ENCODE measurements at places on chromosomes 16 and 17.

DNA sequence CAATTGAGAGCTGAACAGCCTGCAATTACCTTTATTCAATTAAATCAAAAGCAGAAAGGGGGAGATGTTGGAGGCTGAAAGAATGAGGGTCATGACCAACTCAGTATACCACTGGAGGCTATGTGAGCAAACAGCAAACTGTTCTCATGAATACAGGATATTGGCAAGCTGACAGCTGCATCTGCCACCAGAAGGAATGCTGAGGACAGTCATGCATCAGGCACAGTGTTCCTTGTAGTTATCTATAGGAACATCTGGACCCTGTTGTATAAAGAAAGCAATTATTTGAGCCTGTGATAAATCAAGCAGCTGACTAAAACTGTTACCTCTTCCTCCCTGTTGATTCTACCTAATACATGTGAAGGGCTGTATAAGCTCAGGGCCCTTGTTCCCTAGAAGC lies 2064.6 kb downstream of the TP53TG3F start:
- no peak for DNase-seq

DNA sequence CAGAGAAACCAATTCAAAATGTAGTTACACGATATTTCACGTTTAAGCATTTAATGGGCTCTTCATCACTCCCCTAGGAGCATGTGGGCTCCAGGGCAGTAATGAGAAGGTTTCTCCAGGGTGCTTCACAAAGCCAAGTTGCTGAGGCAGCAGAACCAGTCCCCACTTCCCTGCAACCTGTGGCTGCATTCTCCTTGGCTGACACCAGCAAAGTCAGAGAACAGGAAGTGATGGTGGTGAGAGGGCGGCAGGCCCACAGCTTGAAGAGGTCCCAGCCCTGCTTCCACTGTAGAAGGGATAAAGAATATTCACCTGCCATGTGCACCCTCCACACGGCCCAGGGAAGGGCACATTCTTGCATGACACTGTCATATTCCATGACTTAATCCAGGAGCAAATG lies 133.2 kb downstream of the CBLN1 start:
- DNase-seq, result no peak

- DNase-seq, result no peak
These were observed 184.4 kb upstream of the CACNG5 start for GRCh38 chr17:66650544-66650877.

DNA sequence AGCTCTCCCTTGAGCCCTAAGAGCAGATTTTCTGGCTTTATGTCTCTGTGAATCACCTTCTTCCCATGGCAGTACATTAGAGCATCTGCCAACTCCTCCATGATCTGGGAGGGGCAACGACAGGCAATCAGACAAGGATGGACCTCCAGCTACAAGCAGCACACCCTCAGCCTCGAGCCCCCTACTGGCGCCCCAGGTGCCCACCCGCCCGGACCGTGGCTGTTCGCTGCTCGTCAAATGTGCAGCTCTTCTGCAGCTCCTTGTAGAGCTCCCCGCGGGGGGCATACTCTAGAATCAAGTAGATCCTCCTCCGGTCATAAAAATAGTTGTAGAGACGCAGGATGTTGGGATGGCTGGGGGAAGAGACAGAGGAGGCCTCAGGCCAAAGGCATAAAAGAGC lies 3.8 kb downstream of the AURKB start:
- DNase-seq, result no peak

- DNase-seq, result no peak
These were observed 16.6 kb upstream of the SLC5A11 start for GRCh38 chr16:24829153-24829552.

DNA sequence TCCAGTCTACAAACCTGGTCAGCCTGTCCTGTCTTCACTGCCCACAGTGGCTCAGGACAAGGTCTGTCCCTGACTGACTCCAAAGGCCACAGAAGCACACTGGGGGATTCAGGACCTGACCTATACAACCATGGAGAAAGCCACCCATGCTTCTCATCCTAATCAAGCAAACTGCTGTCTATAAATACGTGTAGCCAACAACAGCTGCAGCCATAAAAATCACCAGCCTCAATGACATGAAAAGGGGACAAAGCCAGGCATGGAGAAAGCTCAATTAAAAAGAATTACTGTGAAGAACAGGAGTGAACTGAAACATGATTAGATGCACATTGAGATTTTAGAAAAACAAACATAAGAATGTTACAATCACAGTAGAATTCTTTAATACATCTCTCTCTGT lies 170.1 kb downstream of the CDK5R1 start:
- peak; percentile 21 for DNase-seq

DNA sequence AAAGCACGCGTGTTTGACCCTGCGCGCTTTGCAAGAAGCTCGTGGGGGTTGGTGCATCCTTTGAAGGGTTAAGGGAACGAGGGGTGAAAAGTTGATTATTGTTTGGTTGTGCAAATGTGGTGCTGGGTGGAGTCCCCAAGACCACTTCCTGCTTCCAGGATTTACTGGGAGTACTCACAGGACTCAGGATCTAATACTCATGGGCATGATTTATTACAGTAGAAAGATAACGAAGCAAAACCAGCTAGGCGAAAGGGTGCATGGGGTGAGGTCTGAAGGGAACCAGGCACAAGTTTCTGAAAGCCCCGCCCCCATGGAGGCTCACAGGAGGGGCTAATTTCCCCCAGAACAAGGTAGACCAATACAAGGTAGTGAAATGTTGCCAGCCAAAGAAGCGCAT lies 58.8 kb downstream of the RPTOR start:
- DNase-seq, result no peak
